ENCODE measurements at places on chromosomes 5 and 9.

GRCh38 chr5:127223256-127223974, 67.2 kb upstream of the MEGF10 start:
- no peak for DNase-seq

- DNase-seq = peak; percentile 39
These were observed at the start of gene SV2C for GRCh38 chr5:76082772-76083554. Gene SV2C (plus strand): TSS chr5:76083383. CDS start chr5:76131751, 48,368 bp downstream.

DNA sequence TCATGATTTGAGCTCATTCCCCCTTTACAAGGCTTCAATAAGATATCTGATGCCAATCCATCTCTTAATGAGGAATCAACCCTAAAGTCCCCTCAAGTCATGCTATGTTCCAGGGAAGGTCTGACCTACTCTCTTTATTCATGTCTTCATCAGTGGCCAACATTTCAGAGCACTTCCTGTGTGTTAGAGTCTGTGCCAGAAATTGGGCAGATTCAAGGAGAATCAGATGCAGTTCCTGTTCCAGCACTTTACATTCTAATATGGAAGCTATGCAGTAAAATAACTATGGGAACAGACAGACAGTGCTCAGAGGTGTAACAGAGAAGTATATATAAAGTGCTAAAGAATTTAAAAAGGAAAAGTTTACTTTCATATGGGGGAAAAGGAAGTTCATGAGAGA, 193.4 kb upstream of the NR4A3 start:
- DNase-seq = no peak

DNA sequence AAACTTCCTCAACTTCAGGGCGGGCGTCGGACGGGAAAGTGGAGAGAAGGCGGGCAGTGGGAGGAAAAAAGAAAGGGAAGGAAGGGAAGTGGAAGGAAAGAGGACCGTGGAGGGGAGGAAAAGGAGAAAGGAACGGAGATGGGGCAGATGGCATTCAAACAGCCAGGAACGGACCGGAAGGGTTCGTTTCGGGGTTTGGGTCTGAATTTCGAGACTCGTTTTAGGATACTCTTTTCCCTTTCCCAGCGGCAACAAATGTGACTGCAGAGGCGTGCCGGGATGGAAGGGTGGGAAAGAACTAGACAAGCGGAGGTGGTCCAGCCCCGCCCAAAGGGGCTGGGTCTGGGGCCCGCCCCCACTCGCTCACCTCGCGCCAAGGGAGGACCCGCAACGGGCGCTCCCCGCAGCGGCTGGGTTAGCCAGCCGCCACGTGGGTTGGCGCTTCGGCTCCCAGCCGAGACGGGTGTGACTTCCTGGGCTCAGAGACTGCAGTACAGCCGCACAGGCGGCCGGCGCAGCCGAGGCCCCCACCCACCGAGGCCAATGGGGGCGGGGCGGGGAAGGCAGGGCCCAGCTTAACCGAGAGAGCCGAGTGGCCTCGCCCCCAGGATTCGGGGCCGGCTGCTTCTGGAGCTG, 2.7 kb downstream of the VCAN start:
- peak; percentile 63 for DNase-seq

DNA sequence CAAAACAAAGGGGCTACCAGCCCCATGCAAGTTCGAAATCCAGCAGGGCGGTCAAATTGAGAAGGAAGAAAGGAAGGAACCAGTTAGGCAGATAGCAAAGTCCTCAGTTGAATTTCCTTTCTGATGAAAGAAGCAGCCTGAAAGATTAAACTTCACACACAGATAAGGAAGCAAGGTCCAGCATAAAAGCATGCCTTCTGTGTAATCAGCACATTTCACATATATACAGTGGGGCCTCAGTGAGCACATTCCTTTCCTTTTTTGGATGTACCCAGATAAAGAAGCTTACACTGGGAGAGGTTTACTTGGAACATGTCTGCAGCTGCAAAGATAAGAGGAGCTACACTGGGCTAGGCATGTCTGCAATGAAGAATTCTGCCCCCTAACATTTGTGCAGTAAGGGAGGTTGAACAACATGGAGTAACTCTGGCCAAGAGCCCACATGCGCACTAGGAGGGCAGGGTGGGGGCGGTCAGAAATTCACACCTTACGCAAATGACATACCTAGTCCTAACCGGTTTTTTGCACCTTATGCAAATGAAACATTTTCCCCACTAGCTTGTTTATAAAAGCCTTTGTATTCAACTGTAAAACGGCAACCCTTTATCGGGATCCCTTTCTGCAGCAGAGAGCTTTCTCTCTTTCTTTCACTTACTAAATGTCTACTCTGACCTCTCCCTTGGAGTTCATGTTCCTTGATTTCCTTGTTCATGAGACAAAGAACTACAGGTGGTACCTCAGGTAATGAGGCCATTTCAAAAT, 149.7 kb upstream of the FBXL17 start:
- DNase-seq = no peak

DNA sequence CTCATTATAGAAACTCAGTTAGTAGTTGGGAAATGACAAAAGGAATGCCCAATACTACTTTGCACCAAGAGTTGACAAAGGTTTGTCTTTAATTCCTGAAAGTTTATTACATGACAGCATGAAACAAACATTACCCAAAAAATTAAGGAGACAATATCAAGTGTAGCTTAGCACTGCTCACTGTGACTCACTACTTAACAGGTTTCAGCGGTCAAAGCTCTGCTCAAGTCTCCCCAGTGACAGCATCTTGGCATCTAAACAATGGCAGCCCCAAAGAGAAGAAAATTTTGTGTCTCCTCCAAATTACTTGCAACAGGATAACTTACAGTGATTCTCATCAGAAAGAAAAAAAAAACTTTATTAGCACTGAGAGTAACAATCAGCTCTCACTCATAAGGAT, 1030.2 kb downstream of the EFNA5 start:
- no peak for DNase-seq

GRCh38 chr9:134779640-134780039, 101.0 kb upstream of the FCN2 start:
- DNase-seq = no peak

- DNase-seq = no peak
These were observed 350.3 kb upstream of the RPS23 start for GRCh38 chr5:82628364-82628910.

DNA sequence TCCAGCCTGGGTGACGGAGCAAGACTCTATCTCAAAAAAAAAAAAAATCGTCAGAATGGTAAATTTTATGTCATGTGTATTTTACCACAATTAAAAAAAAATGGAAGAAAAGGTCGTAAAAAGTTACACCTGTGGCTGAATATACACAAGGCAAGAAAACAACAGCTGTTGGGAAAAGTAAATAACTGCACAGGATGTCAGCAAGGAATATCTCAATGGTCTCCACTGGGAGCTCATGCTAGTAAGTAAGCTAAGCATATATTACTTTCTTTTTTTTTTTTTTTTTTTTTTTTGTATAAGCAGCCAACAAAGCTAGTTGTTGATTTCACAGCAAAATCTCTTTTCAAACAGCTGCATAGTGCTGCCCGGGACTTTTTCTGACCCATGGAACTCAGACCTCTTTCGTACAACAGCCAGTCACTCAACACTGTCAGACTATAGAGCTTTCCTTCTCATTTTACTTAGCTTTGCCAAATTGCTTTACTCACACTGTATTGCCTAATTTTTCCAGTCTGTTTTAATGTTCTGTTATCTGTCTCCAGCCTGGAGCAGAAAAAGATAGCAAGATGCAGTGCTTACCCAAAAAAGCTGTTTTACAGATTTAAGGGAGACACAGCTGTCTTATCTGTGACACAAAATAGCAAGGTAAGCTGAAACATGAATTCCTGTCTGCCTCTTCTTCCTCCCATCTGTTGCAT, 175.9 kb downstream of the ENC1 start:
- DNase-seq = no peak

- DNase-seq = no peak
These were observed 677.0 kb downstream of the TAF11L14 start for GRCh38 chr5:18311266-18311665.

- no peak for DNase-seq
These were observed 173.8 kb downstream of the COL23A1 start for GRCh38 chr5:178416206-178416882.

DNA sequence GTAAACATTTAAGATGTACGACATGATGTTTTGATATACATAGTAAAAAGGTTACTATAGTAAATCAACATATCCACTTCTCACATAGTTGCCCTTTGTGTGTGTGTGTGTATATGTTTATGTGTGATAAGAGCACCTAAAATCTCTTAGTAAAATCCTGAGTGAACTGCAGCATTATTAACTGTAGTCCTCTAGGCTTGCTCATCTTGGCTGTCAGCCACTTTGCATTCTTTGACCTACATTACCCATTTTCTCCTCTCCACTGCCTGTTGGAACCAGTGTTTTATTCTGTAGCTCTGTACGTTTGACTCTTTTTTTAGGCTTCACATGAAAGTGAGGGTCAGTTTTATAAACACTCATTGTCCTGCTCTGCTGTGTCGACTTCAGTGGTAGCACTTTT, 24.4 kb downstream of the C5orf22 start:
- no peak for DNase-seq

GRCh38 chr9:127935765-127936221, 1.9 kb downstream of the DPM2 start:
- no peak for DNase-seq

DNA sequence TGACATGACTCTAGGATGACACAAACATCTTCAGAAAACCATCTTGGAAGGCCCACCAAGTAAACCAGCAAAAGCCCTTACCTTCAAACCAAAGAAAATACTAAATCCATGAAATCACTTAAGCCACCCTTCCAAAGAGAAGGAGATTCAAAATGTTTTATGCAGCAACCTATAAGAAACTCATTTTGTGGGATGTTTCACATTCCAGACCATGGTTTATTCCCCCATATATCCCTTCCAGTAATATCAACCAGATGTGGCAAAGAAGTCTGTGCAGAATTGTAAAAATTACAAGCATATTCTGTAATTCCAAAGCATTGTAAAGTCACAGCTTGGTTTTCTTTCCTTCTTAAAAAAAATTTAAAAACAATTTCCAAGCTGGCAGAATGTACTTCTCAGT, 117.4 kb downstream of the SLIT3 start:
- DNase-seq = no peak

- DNase-seq = no peak
These were observed 47.8 kb downstream of the LOX start for GRCh38 chr5:122030251-122030650.
